Activated CD4-positive, alpha-beta T cell treated with anti-CD3 and anti-CD28 coated beads, Interleukin-2, amount 10 ng/mL, durations not matched to agents 24 days and 14 days (primary cell): ENCODE measurements at places on chromosomes 4 and X. TPM values are rescaled to one million over a fixed set of nuclear protein-coding genes. Genes with fewer than 3 reads are reported as not detected.
A peak's percentile ranks its signal among the peaks of the same experiment; 100 is the strongest.

The RGN gene
- not detected in 2 replicates for total RNA-seq

The TLR8 gene
- not detected in 2 replicates for total RNA-seq

The SCML2 gene
- 2.9 and 3.3 TPM in 2 replicates for total RNA-seq

The TMEM156 gene
- total RNA-seq: 25.9 and 26.9 TPM in 2 replicates

The CXCL11 gene
- 0.54 TPM in 1 of 2 replicates, not detected in the other for total RNA-seq

- DNase-seq: no peak
These were observed 658.5 kb downstream of the DACH2 start for GRCh38 chrX:86806786-86807185.

GRCh38 chrX:96752781-96753180, 68.1 kb downstream of the DIAPH2 start:
- no peak for DNase-seq

DNA sequence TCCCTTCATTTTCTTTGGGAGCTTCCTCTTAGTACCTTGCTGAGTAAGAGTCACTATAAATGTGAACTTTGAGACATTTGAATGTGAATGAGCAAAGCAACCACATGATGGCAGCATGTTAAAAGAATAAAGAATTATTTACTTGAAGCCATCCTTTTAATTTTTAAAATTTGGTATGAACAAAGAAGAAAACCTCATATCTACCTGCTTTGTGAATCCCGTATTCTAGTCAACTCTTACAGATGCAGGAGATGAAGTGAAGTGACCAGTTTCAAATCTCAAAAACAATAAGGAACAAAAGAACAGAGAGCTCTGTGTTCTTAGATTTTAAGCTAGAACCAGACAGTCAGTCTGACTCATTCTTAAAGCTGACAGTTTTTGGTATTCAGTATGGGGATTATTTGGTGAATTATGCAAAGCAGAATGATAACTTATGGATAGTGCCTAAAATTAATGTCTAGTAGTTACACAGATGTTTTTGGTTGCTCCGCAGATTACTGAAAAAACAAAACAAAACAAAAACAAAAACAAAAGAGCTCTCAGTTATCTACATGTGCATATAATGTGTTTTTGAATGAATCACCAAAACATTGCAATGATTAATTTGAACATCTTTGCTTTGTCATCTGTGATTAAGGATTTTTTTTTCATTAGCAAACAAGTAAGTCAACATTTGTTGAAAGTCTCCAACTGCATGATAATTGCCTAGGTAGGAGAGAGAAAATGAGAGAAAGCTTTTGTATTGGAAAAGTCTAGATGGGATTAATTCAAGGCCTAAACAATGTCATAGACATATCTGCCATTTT, 48.2 kb upstream of the H2AZ1 start:
- DNase-seq: no peak

- no peak for DNase-seq
These were observed 91.2 kb downstream of the HUWE1 start for GRCh38 chrX:53595266-53595810.

GRCh38 chr4:17635056-17635455, 20.6 kb downstream of the MED28 start:
- DNase-seq: no peak

DNA sequence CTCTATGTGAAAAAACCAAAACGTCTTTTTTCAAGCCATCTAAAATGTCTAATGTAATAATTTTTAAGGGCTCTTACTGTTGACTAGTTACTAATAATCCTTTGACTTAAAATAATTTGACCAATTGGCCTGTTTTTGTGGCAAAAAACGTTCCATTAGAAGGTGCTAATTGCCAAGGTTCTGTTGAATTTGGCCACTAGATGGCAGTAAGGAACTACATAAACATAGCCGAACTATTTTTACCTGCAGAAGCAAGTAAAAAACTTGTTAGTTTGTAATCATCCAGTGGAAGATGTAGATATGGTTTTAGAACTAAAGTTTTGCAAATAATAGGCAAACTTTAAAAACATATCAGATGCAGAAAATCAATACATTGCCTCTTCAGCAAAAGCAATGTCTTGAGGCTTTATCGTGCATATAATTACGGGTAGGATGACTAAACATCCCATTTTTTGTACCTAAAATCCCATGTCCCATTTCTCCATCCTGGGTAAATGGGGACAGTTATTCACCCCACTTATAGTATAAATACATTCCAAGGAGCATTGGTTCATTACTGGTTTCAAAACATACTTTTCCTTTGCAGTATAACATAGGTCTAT, 57.6 kb downstream of the PROM1 start:
- peak; percentile 80 for DNase-seq

GRCh38 chrX:115625572-115626301, 64.8 kb downstream of the PLS3 start:
- no peak for DNase-seq

DNA sequence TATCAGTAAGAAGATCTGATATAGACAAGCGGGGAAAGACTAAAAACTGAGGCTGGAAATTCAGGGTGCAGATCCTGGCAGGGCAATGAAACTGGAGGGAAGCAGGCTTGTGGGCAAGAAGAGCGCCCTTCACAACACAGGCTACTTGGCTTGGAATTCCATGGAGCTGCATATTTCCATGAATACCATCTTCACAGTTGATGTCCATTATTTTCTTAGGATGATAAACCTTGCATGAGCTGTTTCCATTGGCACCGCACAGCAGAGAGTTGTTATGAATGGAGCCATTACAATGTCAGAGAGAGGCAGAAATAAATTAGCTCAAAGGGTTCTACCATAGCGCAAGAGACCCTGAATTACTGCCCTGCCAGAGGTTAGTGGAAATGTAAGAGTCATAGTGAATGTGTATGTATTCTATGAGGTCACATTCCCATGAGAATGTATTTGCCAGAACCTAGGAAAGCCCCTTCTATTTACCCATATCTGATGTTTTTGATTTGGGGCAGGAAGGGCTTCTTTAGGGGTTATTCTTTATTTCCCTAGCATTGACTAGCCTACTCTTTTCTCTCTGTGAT, 215.6 kb downstream of the PALLD start:
- no peak for DNase-seq

GRCh38 chr4:16801356-16801755, 97.1 kb downstream of the LDB2 start:
- no peak for DNase-seq

- DNase-seq: no peak
These were observed 93.7 kb downstream of the C4orf33 start for GRCh38 chr4:129189630-129190029.

GRCh38 chr4:8897251-8898167, 25.9 kb upstream of the HMX1 start:
- no peak for DNase-seq

DNA sequence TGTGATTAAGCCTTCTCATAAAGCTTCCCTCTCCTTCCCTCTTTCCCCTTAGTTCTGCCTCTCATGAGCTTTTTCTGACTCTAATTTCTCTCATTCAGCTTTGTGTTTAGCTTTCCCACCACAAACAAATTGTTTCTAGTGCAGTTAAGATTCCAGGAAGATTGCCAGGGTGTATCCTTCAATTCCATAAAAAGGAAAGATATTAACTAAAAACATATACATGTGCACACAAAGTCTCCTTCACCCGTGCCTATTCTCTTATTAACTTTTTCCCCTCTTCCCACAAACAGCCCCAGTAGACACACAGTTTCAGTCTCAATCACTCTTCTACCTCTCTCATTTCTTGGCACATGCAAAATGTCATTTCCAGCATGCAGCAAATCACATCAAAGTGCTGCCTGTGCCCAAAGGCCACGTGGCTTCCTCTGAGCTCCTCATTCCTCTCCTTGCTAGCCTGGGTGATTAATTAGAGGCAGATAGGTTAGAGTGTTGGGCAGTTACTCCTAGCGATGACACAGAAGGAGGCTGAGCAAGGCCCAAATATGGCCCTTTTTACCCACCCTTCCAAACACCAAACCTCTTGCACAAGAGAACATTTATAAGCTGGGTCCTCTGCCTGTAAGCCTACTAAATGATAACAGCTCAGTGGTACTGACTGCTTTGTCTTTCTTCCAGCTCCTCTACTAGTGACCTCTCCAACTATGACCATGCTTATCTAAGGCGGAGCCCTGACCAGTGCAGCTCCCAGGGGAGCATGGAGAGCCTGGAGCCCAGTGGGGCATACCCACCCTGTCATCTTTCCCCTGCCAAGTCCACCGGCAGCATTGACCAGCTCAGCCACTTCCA, 159.6 kb downstream of the SOWAHB start:
- no peak for DNase-seq

DNA sequence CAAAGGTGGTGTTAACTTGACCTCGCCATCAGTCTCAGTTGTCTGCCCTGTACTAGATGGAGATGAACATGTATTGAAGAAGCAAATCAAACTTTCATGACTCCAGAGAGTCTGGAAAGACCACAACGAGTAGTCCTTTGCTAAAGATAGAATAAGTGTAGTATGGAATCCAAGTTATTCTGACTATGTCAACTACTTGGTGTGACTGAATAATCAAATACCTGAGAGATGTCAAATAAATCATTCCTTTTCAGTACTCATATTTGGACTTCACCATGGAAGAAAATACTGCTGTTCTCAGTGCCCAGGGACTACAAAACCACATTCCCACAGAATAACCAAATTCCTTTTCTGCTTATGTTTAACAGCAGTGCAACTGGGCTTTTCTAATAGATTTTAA, 161.2 kb upstream of the SPRY1 start:
- no peak for DNase-seq

DNA sequence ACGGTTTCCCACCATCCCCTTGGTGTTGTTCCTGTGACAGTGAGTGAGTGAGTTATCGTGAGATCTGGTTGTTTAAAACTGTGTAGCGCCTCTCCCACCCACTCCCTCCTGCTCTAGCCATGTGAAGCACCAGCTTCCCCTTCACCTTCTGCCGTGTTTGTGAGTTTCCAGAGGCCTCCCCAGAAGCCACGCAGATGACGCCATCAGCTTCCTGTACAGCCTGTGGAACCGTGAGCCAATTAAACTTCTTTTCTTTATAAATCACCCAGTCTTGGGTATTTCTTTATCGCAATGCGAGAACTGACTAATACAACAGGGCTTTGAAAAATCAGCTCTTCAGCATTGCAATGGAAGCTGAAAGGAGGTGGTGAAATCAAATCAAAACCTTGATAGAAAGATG, 50.0 kb downstream of the FGFBP1 start:
- no peak for DNase-seq

GRCh38 chrX:136665258-136665900, 17.4 kb downstream of the CD40LG start:
- DNase-seq: no peak

DNA sequence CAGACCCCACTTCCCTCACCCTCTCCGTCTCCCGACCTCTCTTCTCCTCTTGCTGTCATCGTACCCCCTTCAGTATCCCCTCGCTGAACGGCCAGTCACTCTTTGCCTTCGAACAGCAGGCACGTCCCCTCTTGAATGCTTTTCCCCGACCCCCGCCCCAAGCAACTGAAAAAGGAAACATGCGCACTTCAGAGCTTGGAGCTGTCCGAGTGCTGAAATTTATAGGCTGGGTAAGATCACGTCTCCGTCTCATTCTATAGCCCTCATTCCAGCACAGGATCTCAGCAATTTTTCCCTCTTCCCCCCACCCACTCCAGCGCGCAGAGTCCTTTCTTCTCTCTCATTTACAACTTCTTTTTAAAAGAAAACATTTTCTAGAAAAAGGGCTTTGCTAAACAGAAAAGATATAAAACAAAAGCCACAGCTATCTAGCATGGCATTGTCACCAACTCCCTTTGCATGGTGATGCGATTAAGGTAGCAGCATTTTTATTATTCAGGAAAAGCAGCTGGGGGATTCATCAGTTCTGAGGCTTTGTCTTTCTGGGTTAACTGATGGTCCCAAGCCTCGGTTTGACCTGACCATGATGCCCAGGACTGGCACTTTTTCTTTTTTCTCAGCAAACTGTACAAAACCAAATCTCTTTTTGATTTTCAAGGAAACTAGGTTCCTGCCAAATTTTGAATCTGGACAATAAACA, at the start of gene GLRA2:
Gene GLRA2, plus strand, starts transcription at position 247 of the 700 bp plus-strand sequence. CDS start 522 bp downstream, outside the sequence.
- peak; percentile 66 for DNase-seq

DNA sequence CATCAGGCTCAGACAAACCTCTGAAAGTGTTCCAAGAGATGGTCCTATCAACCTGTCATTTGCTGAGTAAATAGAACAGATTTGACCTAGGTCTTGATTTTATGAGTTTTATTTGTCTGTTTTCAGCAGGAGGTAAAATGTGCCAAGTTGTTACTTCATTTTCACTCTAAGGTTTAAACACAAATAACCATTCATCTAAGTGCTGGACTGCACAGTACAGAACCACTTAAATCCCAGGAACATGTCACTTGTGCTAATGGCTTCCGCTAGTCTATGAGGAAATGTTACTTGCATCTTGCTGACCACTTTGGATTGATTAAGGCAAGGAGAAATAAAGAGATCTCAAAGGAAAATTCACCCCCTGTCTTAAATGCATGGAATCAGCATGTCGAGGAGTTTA, 660.7 kb downstream of the SMARCA1 start:
- no peak for DNase-seq

DNA sequence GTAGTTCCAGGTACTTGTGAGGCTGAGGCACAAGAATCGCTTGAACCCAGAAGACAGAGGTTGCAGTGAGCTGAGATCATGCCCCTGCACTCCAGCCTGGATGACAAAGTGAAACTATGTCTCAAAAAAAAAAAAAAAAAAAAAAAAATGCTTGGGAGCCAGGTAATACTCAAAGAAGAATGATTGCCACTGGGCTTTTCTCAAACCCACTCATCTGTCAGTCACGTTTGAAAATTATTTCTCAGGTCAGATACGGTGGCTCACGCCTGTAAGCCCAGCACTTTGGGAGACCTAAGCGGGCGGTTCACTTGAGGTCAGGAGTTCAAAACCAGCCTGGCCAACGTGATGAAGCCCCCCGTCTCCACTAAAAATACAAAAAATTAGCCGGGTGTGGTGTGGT, 155.7 kb downstream of the RELL1 start:
- DNase-seq: no peak

DNA sequence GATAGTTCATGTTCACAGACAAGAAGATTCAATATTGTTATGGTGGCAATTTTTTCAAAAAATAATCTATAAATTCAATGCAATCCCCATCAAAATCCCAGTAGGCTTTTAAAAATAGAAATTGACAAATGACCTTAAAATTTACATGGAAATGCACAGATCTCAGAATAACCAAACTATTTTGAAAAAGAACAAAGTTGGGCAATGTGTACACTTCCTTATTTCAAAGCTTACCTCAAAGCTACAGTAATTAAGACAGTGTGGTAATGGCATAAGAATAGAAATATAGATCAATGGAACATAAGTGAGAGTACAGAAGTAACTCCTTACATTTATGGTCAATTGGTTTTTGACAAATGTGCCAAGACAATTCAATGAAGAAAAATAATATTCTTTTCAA, 39.0 kb downstream of the FRMD7 start:
- no peak for DNase-seq

GRCh38 chr4:77025643-77026321, 50.0 kb downstream of the CCNI start:
- DNase-seq: peak; percentile 71

DNA sequence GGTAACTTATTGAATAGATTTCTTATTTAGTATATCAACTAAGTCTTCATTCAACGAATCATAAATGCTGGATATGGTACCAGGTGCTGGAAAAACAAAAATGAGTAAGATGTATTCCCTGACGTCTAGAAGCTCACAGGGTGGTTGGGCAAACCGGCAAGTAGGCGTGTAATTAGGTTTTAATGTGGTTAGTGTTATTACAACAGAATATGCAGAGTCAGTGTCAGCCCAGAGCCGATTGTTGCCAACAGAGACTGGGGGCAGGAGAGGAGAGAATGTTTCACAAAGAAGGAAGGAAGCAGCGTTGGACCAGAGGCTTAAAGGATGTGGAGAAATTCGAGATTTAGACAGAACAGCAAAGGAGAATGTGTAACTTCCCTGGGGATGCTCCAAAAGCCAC, 111.7 kb downstream of the TENM3 start:
- no peak for DNase-seq

- no peak for DNase-seq
These were observed 451.3 kb downstream of the TLL1 start for GRCh38 chr4:166324321-166324720.

GRCh38 chr4:37279894-37280592, 35.5 kb downstream of the NWD2 start:
- no peak for DNase-seq
